ENCODE measurements at places on chromosomes 7 and 10.

DNA sequence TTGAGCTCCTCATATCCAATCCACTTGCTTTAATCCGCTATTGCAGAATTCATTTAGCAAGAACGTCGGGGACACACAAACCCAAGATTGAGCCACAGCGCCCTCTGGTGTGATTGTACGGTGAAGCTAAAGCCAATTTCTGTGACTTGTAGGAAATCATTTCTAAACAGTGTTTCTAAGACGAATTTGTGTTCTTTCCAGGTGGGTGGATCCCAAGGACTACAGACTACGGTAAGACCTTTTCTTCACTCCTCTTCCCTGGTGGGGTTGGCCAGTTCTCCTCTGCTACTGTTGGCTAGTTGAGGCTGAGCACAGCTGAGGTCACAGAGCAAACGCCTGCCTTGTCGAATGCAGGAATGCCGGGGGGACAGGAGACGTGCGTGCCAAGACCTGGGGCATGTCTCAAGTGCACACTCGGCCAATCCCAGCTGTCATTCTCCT, 5.2 kb downstream of the DMBT1 start:
- peak; percentile 89 for DNase-seq

DNA sequence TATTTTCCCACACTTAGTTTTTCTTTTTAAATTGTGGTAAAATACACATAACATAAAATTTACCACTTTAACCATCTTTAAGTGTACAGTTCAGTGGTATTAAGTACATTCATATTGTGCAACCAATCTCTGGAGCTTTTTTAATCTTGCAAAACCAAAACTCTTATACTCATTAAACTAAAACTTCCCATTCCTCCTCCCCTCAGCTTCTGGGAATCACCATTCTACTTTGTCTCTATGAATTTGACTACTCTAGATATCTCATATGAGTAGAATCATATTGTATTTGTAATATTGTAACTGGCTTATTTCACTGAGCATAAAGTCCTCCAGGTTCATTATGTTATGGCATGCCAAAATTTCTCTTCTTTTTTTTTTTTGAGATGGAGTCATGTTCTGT, 86.4 kb upstream of the JAZF1 start:
- no peak for DNase-seq

DNA sequence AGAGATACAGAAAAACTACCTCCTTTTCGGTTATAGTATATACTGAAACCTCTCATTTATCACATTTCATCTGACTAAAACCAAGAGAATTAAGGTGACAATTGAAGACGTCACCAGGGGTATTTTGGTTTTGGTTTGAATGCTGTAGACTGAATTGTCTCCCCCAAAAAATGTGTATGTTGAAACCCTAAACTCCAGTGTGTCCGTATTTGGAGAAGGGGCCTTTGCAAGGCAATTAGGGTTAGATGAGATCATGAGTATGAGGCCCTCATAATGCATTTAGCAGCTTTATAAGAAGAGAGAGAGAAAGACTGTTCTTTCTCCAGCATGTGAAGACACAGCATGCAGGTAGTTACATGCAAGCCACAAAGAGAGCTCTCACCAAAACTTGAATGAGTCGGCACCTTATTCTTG, 59.5 kb downstream of the CACNA2D1 start:
- no peak for DNase-seq

GRCh38 chr7:25031007-25031406, 51.0 kb upstream of the OSBPL3 start:
- no peak for DNase-seq

GRCh38 chr10:11178606-11179515, 161.2 kb downstream of the CELF2 start:
- no peak for DNase-seq

GRCh38 chr10:102455893-102456471, 4.6 kb upstream of the C10orf95 start:
- peak; percentile 55 for DNase-seq

DNA sequence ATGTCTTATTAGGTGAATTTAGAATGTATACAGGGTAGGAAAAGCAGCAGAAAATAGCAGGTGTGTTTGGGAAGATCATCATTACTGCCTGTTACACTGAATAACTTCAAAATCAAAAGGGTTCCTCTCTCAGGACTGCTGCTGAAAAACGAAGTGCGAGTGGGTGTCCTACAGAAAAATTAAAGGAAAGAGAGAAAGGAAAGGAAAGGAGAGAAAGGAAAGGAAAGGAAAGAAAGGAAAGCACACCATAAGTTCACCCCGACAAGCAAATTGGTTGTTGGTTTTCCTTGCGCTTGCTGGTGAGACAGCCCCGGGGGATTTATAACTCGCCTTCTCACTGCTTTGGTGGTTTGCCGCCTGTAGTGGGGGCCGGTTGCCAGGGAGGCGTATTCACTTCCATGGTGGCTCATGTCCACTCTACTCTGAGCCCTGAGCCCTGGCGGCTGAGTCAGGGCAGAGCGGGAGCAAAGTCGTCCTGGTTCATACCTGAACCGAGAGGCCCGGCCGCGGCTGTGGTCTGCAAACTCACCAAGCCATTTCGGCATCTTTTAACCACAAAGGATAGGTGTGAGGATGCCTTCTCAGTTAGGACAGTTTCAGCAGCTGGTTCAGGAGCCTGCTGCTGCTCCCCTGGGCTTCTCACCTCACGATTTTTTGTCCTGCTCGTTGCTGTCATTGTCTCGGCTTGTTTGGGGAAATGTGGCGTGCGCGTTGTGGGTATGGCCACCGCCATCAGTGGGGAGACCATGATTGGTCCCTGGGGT, 26.1 kb downstream of the INPP5A start:
- DNase-seq = peak; percentile 39

DNA sequence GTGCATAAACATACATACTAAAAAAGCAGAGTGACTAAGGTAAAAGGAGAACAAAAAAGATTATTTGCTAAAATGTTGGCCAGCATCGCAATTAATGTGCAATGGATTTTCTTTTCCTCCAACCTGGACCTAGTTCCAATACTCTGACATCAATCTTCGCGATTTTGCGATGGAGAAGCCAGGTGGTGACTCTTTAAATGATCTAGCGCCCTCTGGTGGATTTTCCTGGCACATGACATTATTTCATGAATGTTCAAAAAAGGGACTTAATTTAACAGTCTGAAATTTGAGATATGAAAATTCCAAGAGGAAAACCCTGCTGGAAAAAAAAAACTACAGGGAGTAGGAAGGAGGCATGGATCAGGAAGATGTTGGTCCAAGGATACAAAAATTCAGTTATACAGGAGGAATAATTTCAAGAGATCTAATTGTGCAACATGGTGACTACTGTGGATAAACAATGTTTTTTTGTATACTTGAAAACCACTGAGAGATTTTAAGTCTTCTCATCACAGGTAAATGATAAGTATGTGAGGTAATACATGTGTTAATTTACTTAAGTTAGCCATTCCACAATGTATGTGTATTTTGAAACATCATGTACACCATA, 4.3 kb upstream of the KCNMA1 start:
- DNase-seq = peak; percentile 91

DNA sequence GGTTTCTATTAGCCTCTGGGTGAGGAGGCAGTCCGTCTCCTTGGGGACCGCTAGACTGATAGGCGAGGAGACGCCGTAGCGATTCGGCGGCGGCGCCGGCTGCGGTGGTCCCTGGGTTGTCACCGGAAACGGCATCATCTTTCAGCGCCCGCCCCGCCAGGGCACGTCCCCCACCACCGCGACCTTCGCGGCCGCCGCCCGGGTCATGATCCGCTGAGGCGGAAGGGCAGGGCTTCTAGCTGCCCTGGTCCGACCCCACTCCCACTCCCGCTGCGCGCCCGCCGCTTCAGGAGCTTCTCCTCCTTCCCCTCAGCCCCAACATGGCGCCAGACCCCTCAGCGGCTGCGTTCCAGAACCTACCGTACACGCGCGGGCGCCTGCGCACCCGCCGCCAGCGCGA, at the start of gene PAPOLB:
Gene PAPOLB (minus strand): TSS at position 358 of the 400 bp plus-strand sequence. CDS start 220 bp downstream, at position 138.
- DNase-seq = peak; percentile 64

DNA sequence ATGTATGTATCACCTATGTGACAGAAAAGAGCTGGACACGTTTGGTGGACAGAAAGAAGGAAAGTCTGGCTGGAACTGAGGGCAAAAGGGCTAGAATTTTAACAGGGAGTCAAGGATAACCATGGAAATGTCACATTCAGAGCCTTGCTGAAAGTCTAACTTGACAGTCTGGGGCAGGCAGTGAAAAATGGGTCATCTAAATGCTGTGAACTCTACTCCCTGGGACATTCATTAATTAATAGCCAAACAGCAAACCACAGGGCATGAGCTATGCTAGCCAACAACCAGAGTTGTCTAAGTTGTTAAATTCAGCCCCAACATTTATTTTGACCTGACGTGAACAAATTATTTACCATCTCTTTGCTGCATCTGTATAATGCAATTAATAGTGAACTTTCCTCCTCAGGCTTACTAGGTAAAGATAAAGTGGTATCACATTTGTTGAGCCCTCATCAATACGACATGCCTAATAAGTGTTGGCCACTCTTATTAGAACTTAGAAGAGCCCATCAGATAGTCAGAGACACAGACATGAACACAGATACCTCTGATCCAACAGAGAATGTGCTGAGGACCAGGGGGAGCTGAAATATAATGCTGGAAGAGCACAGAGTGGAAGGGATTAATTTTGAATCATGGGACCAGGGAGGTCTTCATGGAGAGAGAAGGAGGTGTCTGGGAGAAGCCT, 109.9 kb downstream of the SORCS1 start:
- no peak for DNase-seq

GRCh38 chr7:36962367-36962766, 238.1 kb upstream of the AOAH start:
- peak; percentile 19 for DNase-seq

- no peak for DNase-seq
Measured at GRCh38 chr10:94000638-94001415, 7.1 kb downstream of the PLCE1 start.

DNA sequence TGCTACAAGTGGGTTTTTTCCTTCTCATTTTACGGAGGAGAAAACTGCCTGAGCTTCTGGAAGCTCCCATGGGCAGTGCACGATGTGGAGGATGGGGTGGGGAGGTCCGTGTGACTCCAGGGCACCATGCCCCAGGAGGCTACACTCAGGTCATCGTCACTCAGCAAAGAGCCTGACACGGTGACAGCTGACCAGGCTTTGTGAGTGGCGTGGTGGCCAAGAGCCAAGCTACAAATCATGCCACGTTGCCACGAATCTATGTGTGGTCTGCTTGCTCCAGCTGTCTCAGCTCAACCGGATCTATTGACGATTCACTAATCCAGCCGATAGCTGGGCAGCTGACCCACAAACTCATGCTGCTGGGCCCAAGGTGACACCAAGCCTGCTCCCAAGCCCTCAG, 27.6 kb upstream of the C10orf71 start:
- no peak for DNase-seq

- DNase-seq = peak; percentile 57
Measured at GRCh38 chr10:125953778-125954385, 57.5 kb downstream of the FANK1 start.

DNA sequence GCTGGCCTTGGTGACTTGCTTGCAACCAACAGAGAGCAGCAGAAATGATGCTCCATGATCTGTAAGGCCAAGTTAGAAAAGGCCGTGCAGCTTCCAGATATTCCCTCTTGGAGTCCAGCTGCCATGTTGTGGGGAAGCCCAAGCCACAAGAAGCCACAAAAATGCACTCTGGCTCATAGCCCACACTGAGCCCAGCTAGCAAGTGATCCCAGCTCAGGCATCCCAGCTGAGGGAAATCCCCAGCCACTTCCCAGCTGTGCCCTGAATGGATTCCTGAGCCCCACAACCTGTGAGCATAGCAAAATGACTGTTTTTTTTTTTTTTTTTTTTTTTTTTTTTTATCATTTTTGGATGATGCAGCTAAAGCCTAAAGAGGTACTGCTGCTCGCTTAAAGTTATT, 11.1 kb upstream of the SDK1 start:
- DNase-seq = no peak

DNA sequence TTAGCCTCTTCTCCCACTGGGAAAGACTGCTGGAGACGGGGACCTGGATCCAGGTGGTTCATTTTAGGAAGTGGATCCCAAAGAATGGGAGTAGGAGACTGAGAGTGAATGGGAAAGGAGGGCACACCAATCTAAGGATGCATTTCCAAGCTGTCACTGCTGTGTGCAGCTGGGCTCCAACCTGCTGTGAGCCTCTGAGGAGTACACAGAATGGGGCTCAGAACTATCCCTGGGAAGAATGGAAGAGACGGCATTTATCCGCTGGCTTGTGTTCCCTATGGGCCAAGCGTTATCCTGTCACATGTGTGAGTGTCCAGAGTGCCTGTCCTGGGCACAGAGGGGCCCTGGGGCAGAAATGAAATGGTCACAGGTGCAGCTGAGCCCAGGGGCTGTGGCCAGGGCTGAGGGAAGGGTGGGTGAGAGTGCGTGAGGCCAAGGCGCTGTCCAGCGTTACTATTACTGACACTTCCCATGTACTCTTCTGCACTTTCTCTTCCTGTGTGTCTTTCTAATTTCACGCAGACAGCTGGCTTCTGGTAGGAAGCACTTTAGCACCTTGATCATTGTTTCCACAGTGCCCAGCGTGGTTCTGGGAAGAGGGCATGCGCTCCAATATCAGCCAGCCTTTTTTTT, 35.4 kb upstream of the PODXL start:
- DNase-seq = peak; percentile 31

- no peak for DNase-seq
Measured at GRCh38 chr7:39634478-39634805, 11.1 kb downstream of the RALA start.

GRCh38 chr10:27794157-27794556, 48.5 kb upstream of the MKX start:
- peak; percentile 58 for DNase-seq

GRCh38 chr10:68684413-68684812, 36.6 kb upstream of the CCAR1 start:
- no peak for DNase-seq

GRCh38 chr7:150978126-150978789, at the start of gene KCNH2:
Gene KCNH2 (minus strand): TSS chr7:150978321. CDS start chr7:150977913, 408 bp downstream.
- DNase-seq = peak; percentile 88

- DNase-seq = no peak
Measured at GRCh38 chr10:72729528-72729927, 37.6 kb downstream of the MCU start.
